Activated CD4-positive, alpha-beta T cell treated with anti-CD3 and anti-CD28 coated beads, Interleukin-2, amount 10 ng/mL, durations not matched to agents 7 days and 5 days (primary cell): ENCODE measurements at places on chromosomes 5 and 9. TPM values are rescaled to one million over a fixed set of nuclear protein-coding genes. Genes with fewer than 3 reads are reported as not detected.

The HRH2 gene
- 21.7 TPM for total RNA-seq

The PCDHB16 gene
- not detected for total RNA-seq

The SPINK1 gene
- not detected for total RNA-seq

The ADGRD2 gene
- total RNA-seq: not detected

The GRIA1 gene
- not detected for total RNA-seq

The PLK2 gene
- 1.6 TPM for total RNA-seq

The MYOT gene
- not detected for total RNA-seq

The FBXW11 gene
- total RNA-seq: 27.5 TPM

The TYRP1 gene
- total RNA-seq: not detected

The GABRA1 gene
- total RNA-seq: not detected

The MSX2 gene
- 0.17 TPM for total RNA-seq

The EXOC3 gene
- total RNA-seq: 65.5 TPM

The PPP1R2B gene
- total RNA-seq: 0.17 TPM

The SPATA31C1 gene
- not detected for total RNA-seq

The ANKS6 gene
- 5.6 TPM for total RNA-seq

The SYNPO gene
- total RNA-seq: 0.05 TPM

The FOXD4L5 gene
- 0.21 TPM for total RNA-seq

The DNAJC25 gene
- 3.2 TPM for total RNA-seq

The PCDHAC2 gene
- total RNA-seq: not detected

The PTPN3 gene
- total RNA-seq: not detected

The BASP1 gene
- total RNA-seq: 0.42 TPM

The EGFL7 gene
- total RNA-seq: 0.22 TPM

The VCAN gene
- 0.12 TPM for total RNA-seq

The TMED7 gene
- 45.7 TPM for total RNA-seq

The SPATA31A3 gene
- not detected for total RNA-seq

The TMEM174 gene
- not detected for total RNA-seq

The SOX30 gene
- 0.10 TPM for total RNA-seq

The FCN1 gene
- not detected for total RNA-seq

The CAMK4 gene
- 139 TPM for total RNA-seq

The IL5 gene
- 0.33 TPM for total RNA-seq

The CARTPT gene
- not detected for total RNA-seq

The HSD17B4 gene
- total RNA-seq: 56.0 TPM

The OR1J2 gene
- total RNA-seq: not detected

The IL9 gene
- total RNA-seq: not detected

The NEK6 gene
- total RNA-seq: 8.0 TPM

The ARHGEF39 gene
- 13.5 TPM for total RNA-seq

The DPYSL3 gene
- not detected for total RNA-seq

The EXOSC2 gene
- 49.7 TPM for total RNA-seq

The SPATA31E1 gene
- total RNA-seq: not detected

The FBP2 gene
- not detected for total RNA-seq

The DMRT3 gene
- total RNA-seq: not detected

The PAEP gene
- not detected for total RNA-seq

The ZSWIM6 gene
- total RNA-seq: 4.3 TPM

The PCDHA4 gene
- not detected for total RNA-seq
